ENCODE measurements at places on chromosomes 6 and 20.

- DNase-seq, result no peak
Observed at GRCh38 chr20:5806457-5807263, 56.5 kb downstream of the SHLD1 start.

GRCh38 chr6:33836806-33837469 is 33.1 kb upstream of the MLN start:
- DNase-seq, result no peak

- no peak for DNase-seq
Observed at GRCh38 chr20:37362231-37362792, 16.4 kb downstream of the SRC start.

GRCh38 chr6:31740397-31741223 is 805 bp downstream of the MSH5 start:
- DNase-seq, result peak; percentile 76

- DNase-seq, result peak; percentile 93
Observed at GRCh38 chr6:16130932-16131387, 2.1 kb downstream of the MYLIP start.

DNA sequence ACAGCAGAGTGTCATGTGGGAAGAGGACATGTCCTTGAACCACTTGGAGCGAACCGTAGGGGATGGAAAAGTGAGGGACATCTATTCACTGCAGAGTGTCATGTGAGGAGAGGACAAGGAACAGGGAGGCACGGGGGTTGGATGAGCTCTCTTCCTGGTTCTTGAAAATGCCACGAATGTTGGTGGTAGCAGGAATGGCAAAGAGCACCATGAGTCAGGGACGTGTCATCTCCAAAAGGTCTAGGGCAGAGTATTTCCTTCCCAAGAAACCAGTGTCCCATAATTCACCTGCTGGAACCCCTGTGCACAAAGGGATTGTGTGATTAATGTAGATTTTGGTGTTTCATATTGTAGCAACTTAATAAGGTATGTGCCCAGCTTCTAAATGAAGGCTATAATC is 136.8 kb downstream of the BFSP1 start:
- no peak for DNase-seq

GRCh38 chr6:32203426-32204267 is 11.2 kb upstream of the GPSM3 start:
- DNase-seq, result no peak

- DNase-seq, result no peak
Observed at GRCh38 chr6:40485300-40485699, 101.9 kb downstream of the LRFN2 start.

DNA sequence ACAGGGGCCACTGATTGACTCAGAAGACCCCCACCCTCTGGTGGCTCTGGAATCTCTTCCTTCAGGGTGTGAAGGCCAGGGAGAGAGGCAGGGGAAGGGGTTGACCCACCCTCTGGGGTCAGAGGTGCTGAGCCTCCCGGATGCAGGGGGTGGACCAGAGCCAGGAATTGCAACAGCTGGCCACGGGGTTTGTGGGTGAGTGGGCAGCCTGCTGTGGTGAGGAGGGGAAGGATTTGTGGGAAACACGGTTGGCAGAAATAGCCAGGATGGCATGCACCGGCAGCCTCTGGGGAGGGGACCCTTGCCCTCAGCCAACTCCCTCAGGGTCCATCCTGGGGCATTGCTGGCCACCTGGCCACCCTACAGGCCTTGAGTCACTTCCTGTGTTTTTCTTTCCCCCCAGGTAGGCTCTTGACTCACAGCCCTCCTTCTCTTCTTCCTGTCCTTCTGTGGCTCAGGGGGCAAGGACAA is 92.8 kb downstream of the MRPL14 start:
- no peak for DNase-seq

GRCh38 chr20:57703013-57703412 is 6.8 kb downstream of the PMEPA1 start:
- peak; percentile 67 for DNase-seq

- DNase-seq, result no peak
Observed at GRCh38 chr6:35489995-35490791, 6.7 kb downstream of the TEAD3 start.

DNA sequence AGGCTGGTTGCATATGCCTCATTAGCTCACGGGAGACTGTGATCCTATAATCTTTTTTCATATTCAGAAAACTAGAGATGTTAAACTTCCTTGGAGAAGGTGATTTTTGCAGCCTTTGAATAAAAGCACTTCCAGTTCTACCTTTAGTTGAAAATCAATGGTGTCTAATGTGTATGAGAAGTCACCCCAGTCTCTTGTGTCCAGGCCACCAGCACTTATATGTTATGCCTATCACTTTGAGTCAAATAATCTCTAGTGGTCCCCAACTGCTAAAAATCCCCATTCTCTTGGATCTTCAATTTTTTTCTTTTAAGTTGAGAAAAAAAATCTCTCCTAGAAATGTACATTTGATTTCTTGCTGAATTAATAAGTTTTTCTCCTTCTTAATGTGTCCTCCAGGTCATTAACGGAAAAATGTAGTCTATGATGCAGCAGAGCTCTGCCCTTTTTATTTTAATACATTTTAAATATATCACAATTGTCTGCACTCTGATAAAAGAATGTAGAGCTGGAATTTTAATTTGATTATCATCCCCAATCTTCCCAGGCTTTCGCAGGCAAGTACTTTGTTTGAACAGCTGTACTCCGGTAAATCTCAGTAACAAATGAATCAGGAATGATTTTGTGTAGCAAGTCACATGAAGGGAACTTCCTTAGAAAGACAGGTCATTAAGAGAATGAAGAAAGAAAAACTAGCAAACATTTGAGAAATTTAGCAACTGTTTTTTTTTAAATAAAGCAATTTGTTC is 147.0 kb downstream of the SOX4 start:
- no peak for DNase-seq

DNA sequence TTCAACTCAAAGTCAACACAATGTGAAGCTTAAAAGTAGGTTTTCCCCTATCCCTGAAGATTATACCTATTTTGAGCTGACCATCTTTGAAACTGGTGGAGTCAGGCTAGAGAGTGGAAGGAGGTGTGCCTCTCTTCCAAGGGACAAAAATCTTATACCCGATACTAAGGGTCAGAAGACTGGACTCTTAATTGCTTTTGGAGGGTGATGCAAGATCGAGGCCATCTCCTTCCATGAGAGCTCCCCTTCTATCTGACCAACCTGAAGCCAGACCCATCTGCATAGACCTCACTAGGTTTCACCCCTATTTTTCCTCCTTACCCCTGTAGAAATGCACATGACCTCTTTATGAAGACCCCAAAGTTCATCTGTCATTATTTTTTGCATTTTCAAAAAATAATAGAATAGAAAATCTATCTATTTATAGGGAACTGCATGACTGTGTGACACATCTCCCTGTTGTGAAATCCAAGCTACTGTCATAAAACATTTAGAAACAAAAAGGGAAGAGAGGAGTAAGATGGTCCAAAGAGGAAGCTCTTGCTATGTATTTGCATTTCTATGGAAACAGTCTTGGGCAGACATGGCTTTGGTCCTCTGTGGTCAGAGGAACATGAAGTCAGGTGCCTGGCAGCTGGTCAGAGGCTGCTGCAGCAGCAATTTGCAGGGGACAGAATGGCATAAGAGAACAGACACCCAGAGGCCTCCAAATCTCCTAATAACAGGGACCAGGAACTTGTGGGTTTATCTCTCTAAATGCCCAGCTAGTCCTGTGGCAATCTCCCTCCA is 349.2 kb downstream of the MAFB start:
- DNase-seq, result no peak

- no peak for DNase-seq
Observed at GRCh38 chr20:62898093-62898964, 28.0 kb downstream of the DIDO1 start.

DNA sequence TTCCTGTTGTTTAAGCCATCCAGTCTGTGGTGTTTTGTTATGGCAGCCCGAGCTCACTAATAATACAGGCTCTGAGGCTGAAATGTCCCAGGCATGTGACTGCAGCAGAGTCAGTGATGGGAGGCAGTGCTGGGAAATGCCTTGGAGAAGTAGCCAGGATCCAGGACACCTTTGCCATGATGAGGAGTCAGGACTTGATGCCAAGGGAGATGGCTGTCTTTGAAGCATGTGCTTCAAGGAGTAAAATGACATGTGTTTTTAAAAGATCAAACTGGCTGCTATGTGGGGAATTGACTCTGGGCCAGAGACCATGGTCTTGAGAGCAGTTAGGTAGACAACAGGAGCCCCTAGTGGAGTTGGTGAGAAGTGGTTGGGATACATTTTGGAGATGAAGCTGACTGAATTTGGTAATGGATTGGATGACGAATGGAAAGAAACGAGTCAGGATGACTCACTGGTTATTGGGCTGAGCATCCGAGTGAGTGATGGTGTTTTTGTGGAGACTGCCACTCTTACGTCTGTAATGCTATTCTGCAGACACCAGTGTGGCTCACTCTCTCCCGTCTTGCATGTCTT is 322.2 kb downstream of the PLCB1 start:
- DNase-seq, result peak; percentile 44

- no peak for DNase-seq
Observed at GRCh38 chr6:33165581-33166258, 26.5 kb downstream of the COL11A2 start.

DNA sequence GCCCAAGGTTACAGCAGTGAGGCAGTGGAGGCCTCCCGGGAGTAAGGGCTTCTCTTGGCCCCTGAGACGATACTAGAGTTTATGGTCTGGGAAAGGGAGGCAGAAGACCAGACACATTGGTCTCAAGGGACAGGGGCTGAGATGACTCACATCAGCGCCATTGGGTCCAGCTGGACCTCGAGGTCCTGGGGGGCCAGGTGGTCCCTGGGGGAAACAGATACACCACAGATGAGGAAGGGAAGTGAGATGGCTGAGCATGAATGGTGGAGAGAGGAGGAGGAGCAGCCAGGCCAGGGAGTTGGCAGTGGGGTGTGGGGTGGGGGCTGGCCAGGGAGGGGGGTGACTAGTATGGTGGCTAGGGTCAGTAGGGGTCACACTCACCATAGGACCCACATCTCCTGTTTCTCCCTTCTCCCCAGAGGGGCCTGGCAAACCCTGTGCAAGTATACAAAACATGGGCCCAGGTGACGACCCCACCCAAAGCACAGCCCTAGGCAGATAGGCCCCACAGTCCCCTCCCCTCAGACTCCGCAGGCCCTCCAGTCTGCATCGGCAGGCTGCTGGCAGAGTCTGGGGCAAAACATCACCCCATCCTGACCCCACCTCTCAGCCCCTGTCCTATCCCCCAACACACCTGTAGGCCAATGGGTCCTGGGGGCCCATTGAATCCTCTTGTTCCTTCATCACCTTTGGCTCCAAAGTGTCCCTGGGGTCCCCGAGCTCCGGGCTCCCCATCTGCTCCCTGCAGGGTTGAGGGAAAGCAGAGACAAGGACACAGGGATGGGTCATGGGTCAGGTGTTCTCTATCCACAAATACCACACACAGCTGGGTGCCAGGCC is 21.9 kb downstream of the COL11A2 start:
- peak; percentile 45 for DNase-seq

DNA sequence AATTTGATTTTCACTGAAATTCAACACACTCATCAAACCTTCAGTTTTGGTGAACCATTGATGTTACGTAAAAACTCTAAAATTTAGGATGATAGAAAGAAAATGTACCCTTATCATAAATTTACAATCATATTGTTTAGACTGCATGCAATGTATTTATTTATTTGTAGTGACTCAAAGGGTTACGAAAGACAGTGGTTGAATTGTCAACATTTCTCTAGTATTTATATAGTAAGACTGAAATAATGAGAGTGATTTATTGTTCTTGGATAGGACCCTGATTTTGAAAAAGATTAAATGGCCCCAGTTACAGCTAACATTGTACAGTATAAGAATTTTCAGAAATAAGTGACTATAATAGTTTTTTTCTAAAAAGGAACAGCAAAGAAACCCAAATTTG is 591.5 kb downstream of the RFPL4B start:
- no peak for DNase-seq

- DNase-seq, result no peak
Observed at GRCh38 chr6:18536591-18537055, 149.5 kb downstream of the RNF144B start.

DNA sequence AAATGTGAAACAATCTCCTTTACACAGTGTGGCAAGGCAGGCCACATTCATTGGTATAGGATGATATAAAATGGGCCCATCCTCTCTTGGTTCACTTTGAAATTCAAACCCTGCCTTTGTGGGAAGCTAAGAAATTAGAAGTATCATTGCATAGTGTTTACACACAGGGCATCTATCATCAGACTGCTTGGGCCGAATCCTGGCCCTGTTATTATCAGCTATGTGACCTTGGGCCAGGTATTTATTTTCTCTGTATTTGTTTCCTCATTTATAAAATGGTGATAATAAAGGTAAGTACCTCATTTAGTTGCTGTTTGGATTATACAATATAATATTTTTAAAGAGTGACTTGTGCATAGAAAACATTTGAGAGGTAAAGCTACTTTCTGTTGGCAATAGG is 45.5 kb downstream of the PTPRK start:
- DNase-seq, result no peak

- DNase-seq, result no peak
Observed at GRCh38 chr6:30676660-30677285, 4.0 kb upstream of the DHX16 start.

DNA sequence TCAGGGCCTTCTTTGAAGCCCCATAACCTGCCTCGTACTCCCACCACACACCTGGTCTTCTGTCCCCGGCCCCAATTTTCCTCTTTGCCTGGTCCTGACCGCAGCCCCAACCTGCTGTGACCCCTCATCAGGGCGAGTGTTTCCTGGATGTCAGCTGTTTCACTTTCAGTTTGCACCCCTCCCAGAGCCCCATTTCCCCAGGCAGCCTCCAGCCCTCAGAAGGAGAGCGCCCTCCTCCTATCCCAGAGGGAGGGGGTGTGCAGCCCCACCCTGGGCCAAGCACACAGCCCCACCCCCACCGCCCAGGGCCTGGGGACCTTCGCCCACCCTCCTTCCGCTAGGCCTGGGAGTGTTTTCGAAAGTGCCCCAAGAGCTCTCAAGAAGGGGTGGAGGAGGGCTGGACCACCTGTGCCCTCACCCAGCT is 1.5 kb downstream of the BAK1 start:
- DNase-seq, result peak; percentile 40

DNA sequence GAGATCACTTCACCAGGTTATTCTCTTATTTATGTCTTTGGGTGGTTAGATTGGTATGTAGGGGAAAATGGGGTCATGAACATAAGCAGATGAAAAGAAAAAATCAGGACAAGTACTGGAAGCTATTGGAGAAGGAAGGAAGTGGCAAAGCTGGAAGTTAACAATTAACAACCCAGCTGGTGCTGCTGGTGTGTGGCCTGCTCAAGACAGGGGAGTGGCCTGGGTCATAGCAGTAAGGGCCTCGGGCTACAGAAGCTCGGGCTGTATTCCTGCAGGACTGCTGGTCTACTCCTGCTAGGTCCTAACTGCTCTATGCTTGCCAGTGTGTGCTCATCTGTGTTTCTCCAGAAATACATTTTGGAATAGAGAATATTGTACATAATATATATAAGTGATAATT is 19.6 kb downstream of the MYLIP start:
- DNase-seq, result no peak

GRCh38 chr6:399785-400534 is 8.4 kb downstream of the IRF4 start:
- peak; percentile 38 for DNase-seq

- DNase-seq, result no peak
Observed at GRCh38 chr6:139060332-139060731, 31.8 kb downstream of the ABRACL start.

Measured in NAMALWA (cell line).